Prostate gland (tissue), 2 donors: ENCODE measurements at places on chromosomes 7 and 10. TPM values are rescaled to one million over a fixed set of nuclear protein-coding genes. Genes with fewer than 3 reads are reported as not detected.

GRCh38 chr10:71338728-71339495 lies 19.9 kb downstream of the SLC29A3 start:
- H3K36me3 ChIP-seq = no peaks in the 10 kb centered on the region
- H3K4me1 ChIP-seq = peaks cover 6% of the 10 kb centered on the region
- no peak overlapping the region for H3K27ac ChIP-seq
- H3K27me3 ChIP-seq = no peaks in the 10 kb centered on the region

The PTN gene
- 56.6 TPM for total RNA-seq

The CDK1 gene
- 5.7 TPM for total RNA-seq

GRCh38 chr7:41858201-41858600 lies 155.3 kb upstream of the INHBA start:
- H3K4me1 ChIP-seq = no peaks in the 10 kb centered on the region
- DNase-seq = no peak
- H3K4me3 ChIP-seq = no peak overlapping the region
- no peak overlapping the region for H3K27ac ChIP-seq
- H3K27me3 ChIP-seq = no peaks in the 10 kb centered on the region
- H3K36me3 ChIP-seq = no peaks in the 10 kb centered on the region

DNA sequence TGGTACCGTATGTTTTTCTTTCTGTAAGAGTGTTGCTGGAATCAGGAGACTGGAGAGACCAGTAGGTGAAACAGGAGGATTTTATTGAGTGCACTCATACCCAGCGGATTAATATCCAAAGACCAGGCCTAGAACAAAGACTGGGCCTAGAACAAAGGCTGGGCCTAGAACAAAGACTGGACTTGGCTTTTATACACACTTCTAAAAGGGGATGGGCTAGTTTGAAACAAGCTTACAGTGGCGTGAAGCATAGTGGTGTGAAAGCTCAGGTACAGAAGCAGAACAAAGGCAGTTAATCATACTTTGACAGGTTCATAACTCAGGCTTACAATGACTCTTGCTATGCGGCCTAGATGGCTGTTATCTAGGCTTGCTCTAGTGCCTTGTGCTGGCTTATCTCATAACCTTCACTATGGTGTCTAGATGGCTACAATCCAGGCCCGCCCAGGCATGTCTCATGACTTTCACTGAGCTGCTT lies 67.7 kb downstream of the TRIM24 start:
- DNase-seq = no peak
- H3K27me3 ChIP-seq = no peaks in the 10 kb centered on the region
- no peaks in the 10 kb centered on the region for H3K36me3 ChIP-seq
- no peaks in the 10 kb centered on the region for H3K4me1 ChIP-seq
- H3K27ac ChIP-seq = no peak overlapping the region
